ENCODE measurements at places on chromosomes 13 and 19.

GRCh38 chr13:95494082-95494681 lies 58.3 kb upstream of the CLDN10 start:
- no peak for DNase-seq

DNA sequence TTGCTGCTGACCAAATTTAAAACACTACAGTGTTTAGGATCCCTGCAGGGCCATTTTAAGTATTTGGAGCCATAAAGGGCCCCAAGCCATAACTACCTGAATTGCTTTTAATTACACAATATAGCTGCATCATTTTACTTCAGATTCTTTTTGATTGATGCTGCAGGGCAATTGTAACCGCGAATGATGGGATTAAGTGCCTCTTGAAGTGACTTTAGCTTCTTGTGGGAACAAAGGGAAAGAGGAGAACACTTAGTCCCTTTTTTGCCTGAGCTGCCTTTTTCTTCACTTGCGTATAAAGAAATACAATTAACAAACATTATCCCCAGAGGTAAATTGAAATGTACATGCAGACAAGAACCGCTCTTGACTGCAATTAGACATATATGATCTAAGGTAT lies 228.5 kb downstream of the ZIC5 start:
- DNase-seq: no peak

DNA sequence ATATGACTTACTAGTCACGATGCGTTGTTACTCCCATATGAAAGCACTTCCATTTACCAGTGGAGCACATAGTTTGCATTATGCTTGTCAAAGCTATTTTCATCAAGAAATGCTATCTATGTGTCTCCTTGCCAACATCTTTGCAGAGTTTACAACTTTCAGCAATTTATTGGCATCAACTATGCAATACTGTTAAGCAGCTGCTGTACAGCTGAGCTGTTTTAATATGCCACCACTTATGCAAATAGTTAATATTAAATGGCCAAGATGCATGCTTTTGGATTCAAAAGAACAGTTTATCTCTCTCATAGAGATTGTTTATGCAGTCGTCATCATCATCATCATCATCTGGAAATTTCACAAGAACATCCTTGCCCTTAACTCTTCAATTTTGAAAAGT lies 67.9 kb upstream of the KLF5 start:
- DNase-seq: no peak

- DNase-seq: no peak
Observed at GRCh38 chr19:18062028-18062427, 24.7 kb downstream of the IL12RB1 start.

DNA sequence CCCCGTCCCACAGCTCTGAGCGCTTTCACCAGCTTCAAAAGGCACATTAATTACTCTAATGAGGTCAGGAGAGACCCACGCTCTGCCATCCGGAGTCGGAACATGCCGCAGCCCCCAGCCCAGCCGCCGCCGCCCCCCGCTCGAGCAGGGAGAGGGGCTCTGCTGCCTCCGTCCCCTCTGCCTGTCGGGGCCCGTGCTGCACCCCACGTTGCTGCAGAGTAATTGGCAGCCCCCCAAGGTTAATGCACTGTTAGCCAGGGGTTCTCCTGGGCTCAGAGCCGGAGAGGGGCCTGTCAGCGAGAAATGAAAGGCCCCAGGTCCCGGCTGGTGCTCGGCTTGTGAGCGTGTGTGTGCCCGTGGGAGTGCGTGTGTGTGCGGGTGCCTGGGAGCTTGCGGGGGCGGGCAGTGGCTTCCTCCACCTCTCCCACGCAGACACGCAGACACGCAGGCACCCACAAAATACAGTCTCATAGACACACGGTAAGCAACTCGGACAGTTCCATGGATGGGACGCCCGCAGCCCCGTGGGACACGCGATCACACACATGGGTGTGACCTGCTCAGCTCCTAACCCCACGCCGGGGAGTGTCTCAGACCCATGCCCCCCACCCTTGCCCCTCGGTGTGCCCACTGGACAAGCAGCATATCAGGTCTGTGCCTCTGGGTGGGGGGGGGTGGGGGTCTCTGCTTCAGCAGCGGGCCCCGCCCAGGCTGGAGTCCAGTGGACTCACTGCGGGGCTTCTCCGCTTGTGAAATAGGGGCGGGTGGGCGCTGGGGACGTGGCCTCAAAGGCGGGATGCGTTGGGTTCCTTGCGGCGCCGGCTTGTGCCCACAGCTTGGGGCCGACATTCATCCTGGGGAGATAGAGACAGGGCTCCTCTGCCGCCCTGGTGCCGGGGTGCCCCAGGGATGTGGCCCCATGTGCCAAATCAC lies 4.8 kb upstream of the EFNA2 start:
- DNase-seq: no peak

DNA sequence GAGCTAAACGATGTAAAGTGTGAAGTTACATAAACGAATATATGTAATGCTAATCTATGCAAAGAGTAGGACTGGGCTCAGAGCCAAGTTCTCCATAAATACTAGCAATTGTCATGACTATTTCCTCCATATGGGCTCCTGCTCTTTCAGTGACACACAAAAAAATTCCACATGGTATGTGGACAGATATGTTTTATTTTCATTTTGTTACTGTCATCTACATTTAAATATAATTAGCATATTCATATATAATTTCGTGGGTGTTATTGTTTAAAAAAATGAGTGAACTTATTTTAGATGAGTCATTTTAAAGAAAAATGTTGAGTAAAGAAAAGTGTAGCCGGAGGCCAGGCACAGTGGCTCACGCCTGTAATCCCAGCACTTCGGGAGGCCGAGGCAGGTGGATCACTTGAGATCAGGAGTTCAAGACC lies 5.0 kb upstream of the IGSF23 start:
- no peak for DNase-seq
